ENCODE measurements at places on chromosomes 1 and 21. TPM values are rescaled to one million over a fixed set of nuclear protein-coding genes. Genes with fewer than 3 reads are reported as not detected.

GRCh38 chr1:178502330-178502714, 5.6 kb upstream of the CLEC20A start:
- no peak for DNase-seq

DNA sequence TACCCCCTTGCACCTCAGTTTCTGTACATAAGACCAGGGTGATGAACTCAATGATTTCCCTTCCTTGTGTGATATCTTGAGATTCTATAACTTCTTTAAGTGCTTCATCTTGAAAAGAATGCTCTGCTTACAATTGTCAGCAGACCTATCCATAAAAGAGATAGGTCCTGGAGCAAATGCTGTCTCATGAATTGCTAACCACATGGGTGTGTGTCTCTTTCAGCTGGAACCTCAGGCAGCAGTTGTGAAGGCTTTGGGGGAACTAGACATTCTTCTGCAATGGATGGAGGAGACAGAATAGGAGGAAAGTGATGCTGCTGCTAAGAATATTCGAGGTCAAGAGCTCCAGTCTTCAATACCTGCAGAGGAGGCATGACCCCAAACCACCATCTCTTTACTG, 2.8 kb downstream of the IL20 start:
- no peak for DNase-seq

- DNase-seq = no peak
These were observed 694.2 kb downstream of the BRINP3 start for GRCh38 chr1:189783456-189783855.

DNA sequence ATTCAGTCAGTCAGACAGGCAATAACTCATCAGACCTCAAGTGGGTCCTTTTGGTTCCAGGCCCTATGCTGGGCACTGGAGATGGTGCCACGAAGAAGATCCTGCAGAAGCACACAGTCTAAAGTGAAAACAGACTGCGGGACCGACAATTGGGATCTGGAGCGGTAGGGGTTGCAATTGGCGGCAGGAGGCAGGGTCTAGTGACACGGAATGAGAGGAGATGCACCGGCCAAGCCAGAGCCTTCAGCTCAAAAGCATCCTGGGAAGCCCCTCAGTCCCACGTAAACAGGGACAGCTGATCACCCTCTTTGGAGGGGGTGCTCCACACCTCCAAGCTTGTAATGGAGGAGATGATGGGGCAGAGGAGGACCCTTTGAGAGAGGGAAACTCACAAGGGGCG, 56.2 kb downstream of the KLHDC7A start:
- DNase-seq = no peak

DNA sequence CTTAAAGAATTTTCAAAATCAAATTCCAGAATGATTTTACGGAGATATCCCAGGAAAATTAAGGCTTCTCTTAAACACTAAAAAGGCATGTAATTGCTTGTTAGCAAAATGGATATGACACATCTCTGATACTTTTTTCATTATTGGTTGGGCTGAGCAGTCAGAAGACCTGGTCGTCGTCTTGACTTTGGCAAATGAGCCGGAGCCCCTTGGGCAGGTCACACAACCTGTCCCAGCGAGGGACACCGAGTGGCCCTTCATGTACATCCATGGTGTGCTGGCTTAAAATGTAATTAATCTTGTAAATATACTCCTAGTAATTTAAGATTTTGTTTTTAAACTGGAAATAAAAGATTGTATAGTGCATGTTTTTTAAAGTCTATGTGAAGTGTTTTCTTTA, 33.9 kb downstream of the IFNGR2 start:
- no peak for DNase-seq

DNA sequence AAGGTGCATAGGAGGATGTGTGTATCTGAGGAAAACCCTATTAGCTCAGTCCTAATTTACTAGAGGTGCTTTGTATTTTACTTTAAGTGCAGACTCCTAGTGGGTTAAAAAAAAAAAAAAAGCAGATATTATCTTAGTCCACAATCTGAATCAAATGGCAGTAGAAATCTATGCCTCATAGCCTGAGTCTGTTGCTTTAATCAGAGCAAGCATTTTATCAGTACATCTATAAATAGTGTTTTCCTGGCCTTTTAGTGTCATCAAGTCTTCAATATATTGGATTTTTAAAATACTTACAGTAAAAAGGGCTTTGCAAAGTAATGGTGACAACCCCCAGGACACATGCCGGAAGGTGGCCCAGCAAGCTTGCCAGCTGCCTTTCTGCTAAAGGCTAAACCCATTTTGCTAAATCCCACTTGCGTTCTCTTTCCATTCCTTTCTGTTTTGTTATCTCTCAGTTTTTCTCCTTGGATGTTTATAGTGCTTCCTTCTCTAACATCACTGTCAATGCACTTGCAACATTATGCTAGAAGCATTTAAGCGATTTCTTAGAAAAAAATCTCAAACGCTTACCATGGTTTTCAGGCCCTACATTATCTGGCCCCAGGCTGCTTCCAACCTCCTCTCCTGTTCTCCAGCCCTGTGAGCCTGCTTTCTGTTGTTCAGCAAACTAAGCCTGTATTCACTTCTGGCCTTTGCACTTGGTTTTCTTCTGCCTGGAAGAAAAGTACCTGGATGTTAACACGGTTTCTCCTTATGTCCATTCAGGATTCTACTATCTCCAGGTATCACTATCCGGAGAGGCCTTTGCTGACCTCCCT, 206.3 kb downstream of the PDE4B start:
- DNase-seq = no peak

DNA sequence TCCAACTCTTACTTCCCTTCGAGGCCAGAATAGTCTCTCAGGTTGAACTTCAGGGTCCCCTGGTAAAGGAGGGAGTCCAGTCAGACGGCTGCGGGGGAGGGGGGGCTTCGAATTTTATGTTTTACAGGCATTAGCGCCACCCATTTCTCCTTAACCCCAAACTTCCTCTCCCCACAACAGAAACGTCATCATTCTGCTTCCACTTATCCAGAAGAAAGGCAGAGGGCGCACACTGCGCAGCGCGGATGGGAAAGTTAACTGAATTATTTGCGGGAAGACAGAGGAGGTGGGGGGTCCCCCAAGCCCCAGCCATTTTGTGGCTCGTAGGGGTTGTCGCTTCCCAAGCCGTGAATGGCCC, 529 bp upstream of the PRMT2 start:
- DNase-seq = peak; percentile 84

- DNase-seq = no peak
These were observed 30.5 kb upstream of the ATF3 start for GRCh38 chr1:212578041-212578440.

DNA sequence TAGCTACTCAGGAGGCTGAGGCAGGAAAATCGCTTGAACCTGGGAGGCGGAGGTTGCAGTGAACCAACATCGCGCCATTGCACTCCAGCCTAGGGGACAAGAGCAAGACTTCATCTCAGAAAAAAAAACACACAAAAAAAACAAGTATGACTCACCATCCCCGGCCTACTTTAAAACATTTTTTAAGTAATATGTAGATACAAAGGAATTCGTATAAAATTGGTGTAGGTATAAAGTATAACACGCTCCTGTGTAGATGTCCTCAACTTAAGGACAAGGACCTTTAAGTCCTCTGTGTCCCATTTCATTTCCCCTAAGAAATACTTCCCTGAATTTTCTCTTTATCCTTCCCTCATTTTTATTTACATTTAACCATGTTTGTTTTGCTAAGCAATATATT, 73.4 kb upstream of the PKN2 start:
- DNase-seq = peak; percentile 2

DNA sequence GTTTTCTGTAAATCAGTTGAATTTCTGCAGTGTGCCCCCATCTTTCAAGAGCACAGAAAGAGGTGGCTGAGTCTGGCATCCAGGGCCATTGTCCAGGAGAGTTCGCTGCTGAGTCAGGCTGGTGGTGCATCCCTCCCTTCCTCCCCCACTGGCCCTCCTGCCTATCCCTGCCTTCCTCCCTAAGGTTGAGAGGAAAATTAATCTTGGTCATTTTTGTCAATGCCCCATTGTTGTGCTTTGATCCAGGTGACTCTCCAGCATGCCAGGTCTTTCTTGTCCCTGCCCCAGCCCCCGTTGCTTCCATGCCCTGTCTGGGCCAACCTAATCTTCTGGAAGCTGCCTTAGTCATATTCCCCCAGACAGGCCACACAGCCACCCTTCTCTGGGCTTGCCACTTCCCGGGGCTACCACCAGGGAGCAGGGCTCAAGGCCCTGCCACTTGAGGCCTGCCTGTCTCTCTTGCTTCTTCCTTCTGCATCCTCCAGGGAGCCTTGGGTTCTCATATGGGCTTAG, 26.6 kb downstream of the PROK1 start:
- DNase-seq = no peak

GRCh38 chr1:111441573-111442192, 7.4 kb downstream of the WDR77 start:
- DNase-seq = no peak

- no peak for DNase-seq
These were observed 11.7 kb upstream of the FGR start for GRCh38 chr1:27646676-27647075.

GRCh38 chr1:30911059-30911954, 2.7 kb upstream of the SDC3 start:
- DNase-seq = peak; percentile 89

DNA sequence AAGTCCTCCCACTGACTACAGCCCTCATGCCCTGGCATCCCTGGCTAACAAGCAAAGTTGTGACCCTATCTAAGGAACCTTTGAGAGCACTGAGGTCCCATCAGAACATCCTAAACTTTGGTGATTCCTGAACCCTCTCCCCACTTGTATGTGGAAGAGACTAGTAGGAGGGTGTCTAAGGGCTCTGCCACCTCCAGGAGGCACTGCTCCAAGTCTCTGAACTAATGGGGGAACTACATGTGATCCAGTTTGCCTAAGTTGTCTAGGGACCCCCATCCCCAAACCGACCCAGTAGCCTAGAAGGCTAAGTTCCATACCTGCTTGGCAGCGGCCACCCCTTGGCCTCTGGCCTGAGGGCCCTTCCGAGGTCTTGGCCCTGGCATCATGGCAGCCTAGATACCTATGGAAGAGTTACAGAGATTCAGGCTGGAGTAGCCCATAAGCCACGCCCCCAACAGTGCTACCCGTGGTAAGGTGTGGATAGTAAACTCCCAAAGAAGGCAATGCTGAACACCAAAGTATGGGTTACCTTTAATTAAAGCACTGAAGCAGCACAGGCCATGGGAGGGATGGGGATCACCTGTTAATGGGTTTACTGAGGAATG, 1.7 kb downstream of the CC2D1B start:
- no peak for DNase-seq

- no peak for DNase-seq
These were observed 86.6 kb downstream of the TM2D1 start for GRCh38 chr1:61638296-61638695.

GRCh38 chr1:12511128-12511484, 106.9 kb downstream of the DHRS3 start:
- DNase-seq = no peak

GRCh38 chr1:41341772-41342562, 19.3 kb upstream of the FOXO6 start:
- no peak for DNase-seq

DNA sequence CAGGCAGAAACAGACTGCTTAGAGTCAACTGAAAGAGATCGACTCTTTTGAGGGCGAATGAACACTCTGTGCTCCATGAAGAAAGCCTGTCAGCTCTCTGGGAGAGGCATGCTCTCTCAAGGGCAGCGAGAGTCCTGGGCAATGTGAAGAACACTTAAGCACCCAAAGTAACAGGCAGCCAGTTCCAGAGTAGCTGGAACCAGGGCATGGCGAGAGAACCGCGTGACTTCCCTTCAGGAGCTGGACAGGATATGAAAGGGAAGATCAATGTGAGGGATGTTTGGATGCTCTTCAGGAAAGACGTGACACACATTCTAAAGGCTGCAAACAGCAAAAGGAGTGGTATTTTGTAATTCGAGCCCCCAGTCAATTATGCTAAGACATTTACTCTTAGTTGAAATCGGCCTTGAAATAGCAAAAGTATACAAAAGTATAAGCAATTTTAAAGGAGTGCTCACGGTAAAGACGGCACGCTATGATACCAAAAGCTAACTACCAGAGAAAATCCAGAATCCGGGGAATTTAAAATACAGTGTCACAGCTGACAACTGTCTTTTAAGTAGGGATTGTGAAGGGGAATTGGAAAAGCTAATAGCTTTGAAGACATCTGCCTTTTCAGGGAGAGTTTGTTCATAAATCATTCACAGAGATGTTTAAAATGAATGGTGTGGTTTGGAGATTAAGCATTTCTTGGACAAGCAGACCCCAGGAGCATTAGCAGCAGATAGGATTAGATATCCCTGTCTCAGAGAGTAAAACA, 20.8 kb downstream of the ADAMTS5 start:
- DNase-seq = no peak

DNA sequence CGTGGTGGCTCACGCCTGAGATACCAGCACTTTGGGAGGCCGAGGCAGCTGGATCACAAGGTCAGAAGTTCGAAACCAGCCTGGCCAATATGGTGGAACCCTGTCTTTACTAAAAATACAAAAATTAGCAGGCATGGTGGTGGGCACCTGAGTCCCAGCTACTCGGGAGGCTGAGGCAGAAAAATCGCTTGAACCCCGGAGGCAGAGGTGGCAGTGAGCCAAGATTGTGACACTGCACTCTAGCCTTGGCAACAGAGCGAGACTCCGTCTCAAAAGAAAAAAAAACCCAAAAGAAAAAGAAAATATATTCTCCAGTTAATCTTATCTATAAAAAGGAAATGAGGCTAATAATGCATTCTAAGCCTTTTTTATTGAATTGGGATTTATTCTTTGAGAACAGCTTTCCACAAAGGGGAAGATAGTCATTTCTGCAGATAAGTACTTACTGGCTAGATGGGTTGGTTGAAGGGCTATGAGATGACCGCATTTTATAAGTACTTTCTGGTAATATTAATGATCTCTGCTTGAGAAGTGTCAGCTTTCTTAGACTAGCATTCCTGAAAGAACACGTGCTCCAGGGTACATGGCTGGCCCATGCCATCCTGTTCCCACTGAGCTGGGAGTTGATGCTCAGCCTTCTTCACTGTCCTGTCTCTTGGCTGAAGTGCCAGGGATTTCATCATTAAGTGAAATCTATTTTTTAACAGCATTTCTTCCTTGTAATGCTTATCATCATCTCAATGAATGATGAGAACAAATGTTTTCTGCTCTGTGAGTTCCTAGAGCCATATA, 57.9 kb downstream of the SASS6 start:
- no peak for DNase-seq

- DNase-seq = peak; percentile 82
These were observed 396.5 kb downstream of the SMYD3 start for GRCh38 chr1:246110343-246111219.

DNA sequence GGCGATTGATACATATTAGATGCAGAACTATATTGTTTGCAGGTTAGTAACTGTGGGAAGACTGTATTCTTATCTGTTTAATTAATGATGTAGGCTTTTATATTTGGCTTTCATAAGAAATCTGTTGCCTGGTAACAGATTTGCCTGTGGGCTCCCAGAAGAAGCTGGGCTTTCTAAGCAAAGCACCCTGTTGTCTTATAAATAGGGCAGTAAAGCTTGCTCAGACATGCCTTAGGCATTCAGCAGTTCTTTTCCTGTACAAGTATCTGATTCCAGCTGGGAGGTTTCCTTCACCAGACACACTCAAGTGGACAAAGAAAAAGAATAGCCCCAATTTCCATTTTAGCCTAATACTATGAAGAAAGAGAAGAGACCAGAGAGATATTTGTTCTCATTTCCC, 524.0 kb downstream of the LRRIQ3 start:
- DNase-seq = no peak

GRCh38 chr21:21730512-21730911, 732.3 kb downstream of the NCAM2 start:
- DNase-seq = no peak

- peak; percentile 91 for DNase-seq
These were observed 95.9 kb downstream of the PCBP3 start for GRCh38 chr21:45739218-45740087.

The RYR2 gene
- total RNA-seq = not detected

The H6PD gene
- 12.6 TPM for total RNA-seq

The CD52 gene
- total RNA-seq = not detected

The ID3 gene
- 400 TPM for total RNA-seq

All from SJSA1 (cell line).